ENCODE measurements at places on chromosomes 12 and 14. TPM values are rescaled to one million over a fixed set of nuclear protein-coding genes. Genes with fewer than 3 reads are reported as not detected.

The SLC6A13 gene
- polyA plus RNA-seq, result 0.10 TPM

GRCh38 chr12:39372929-39373328 is 70.0 kb downstream of the KIF21A start:
- DNase-seq, result no peak

DNA sequence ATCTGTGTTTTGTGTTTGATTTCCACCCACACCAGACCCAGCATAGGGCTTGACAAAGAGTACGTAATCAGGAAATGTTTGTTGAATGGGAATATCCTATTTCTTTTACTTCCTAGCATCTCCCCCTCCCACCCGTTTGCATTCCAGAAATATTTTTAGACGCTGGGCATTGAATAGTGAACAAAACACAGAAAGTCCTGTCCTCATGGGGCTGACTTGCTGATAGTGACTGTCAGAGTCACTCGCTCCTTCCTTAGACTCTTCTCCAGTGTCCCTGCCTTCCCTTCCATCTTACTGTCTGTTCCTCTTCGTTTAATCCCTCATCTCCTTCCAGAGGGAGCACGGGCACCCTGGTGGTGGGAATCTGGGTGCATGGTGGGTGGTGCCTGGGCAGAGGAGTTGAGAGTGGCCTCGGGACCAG is 53.6 kb downstream of the SLC25A47 start:
- DNase-seq, result peak; percentile 23

The CEBPE gene
- polyA plus RNA-seq, result not detected

The FSCB gene
- not detected for polyA plus RNA-seq

DNA sequence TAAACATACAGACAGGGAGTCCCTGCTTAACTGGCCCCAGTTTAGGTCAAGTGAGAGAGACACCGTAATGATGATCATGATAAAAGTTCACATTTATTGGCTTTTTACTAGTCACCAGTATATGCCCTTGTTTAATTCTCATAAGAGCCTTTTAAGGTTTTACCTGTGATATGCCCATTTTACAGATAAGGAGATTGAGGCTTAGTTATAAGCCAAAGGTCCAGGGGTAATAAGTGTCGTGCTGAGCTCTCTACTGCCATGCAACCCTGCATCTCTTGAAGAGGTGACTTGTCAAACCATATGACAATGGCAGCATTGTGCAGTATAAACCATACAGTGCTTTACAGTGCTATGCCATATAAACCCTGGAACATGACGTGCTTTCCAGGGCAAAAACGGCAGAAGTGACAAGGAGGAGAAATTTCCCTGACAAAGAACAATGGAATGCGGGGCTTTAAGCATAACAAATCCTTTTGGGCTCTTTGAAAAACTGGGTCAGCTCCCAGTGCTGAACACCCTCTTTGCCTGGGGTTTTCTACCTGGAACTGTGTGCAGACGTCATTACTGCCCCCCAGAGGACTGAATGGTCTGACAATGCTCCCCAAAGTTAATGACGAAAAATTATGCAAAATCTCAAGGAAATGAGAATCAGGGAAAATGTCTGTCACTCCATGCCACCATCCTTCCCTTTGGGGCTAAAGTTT is 59.7 kb upstream of the C14orf132 start:
- DNase-seq, result no peak

DNA sequence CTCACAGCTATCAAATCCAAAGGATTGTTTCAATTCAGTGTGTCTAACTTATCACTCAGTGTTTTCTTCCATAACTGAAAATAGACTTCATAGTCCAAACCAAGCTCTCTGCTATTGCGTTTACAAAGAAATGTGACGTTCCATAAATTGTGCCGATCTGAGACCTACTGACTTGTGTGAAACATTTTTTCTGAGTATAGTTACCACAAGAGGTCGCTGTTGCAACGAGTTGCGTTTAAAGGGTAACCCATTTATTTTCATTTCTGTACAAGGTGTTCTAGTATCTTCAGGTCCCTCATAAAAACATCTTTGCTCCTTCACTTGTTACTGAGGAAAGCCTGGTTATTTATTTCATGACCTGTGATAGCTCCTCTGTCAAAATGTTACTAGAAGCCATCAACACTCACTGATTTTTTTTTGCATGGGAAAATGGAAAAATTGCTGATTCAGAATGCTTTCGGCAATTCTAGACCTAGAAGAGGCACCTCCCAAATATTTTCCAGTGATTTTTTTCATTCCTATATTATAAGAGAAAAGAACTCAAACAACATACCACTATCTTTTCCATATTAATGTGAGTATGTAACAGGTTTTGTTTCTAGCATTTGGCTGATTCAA is 60.9 kb upstream of the OR4E1 start:
- DNase-seq, result peak; percentile 39

DNA sequence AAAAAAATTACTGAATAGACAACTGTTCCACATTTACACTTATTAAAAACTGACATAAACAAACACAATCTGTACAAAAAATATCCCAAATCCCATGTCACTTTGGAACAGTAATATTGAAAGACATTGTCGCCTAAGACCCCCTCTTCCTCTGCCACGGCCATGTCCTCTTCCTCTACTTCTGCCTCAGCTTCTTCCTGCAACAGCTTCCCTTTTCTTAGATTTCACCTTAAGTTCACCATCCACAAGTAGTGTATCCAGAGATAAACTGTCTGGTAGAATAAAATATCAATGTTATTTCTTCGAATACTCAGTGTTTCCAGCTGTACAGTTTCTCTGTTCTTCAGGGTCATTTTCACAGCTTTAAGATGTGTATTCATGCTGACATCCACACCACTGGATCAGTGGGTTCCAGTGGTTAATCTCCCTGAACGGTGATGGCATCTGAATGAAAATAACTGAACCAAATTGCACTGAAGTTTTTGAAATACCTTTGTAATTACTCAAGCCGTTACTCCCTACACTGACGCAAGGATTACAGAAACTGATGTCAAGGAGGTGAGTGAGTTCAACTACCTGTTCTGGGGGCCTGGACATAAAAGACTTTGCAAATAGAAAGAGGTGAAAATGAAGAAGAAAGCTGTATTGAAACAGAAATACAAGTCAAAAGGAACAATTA is 208.5 kb downstream of the C12orf50 start:
- DNase-seq, result peak; percentile 74

DNA sequence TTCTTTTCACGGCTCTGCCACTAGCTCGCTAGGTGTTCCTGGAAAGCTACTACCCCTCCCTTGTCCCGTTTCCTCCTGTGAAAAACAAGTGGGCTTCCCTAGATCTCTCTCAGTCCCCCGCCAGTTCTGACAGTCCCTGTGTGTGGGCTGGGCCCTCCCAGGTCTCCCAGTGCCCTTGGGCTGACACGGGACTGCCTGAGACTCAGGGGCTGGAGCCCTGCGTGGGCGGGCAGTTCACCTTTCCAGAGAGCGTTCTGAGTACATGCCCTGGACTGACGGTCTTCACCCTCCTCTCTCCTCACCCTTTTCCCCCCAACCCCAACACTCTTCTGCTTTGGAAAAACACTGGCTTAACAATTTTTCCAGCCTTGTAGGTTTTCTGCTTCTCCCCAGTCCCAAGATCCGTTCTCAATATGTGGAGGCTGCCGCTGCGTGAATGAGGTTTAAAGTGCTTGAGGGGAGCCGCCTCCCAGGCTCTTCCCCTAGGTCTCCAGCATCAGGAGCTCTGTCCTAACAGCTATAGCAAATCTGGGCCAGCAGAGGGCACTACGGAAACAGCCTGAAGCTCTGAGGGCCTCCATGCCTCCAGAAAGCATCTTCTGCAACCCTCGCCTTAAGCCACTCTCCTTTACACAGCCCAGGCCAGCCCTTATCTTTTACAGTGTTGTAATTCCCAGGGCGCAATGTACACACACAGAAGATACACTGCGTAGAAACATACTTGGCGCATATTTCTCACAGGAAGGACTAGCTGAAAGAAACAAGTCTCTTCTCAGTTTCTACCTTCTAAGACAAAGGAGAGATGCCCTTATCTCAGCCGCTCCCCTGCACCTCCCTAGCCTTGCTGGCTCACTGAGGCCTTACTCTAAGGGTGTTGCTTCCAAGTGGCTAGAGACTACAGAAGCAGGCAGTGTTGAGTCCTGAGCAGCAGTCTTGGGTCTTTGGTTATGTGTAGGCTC is 10.4 kb upstream of the DCD start:
- peak; percentile 6 for DNase-seq

- no peak for DNase-seq
Observed at GRCh38 chr12:21655591-21655990, 2.1 kb downstream of the LDHB start.

The ERBB3 gene
- polyA plus RNA-seq, result 1.4 TPM

DNA sequence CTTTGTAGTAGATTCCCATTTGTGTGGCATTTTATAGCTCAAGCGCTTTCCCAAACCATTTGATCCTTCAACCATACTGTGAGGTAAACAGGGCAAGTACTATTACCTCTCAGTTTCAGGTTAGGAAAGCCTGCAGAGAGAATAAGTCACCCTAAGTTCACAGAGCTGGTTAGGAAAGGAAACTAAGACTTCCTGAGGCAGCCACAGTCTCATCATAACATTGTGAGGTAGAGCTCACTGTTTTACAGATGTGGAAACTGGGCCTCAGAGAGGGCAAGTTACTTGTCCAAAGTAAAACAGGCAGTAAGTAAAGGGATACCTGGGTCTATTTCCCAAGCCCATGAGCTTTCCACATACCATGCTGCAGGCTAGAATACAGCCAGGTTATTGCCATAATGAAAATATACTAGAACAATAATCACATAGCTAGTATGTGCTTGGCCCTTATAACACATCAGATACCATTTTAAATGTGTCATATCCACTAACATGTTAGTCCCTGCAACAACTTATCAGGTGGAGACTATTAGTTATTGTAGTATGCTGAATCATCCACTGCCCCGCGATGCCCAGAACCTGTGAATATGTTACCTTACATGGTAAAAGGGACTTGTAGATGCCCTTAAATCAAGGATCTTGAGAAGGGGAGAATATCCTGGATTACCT is 150.9 kb upstream of the GRIP1 start:
- DNase-seq, result no peak

The KRT80 gene
- polyA plus RNA-seq, result 3.4 TPM

The NOVA1 gene
- 2.0 TPM for polyA plus RNA-seq

GRCh38 chr12:124751654-124752355 is 111.9 kb downstream of the SCARB1 start:
- DNase-seq, result no peak

The MRPL52 gene
- polyA plus RNA-seq, result 33.1 TPM

The LRRIQ1 gene
- 0.05 TPM for polyA plus RNA-seq

The ATN1 gene
- 59.8 TPM for polyA plus RNA-seq

- DNase-seq, result no peak
Observed at GRCh38 chr14:24679248-24679961, 45.4 kb upstream of the GZMB start.

The CTSG gene
- not detected for polyA plus RNA-seq

The SLC17A8 gene
- not detected for polyA plus RNA-seq

DNA sequence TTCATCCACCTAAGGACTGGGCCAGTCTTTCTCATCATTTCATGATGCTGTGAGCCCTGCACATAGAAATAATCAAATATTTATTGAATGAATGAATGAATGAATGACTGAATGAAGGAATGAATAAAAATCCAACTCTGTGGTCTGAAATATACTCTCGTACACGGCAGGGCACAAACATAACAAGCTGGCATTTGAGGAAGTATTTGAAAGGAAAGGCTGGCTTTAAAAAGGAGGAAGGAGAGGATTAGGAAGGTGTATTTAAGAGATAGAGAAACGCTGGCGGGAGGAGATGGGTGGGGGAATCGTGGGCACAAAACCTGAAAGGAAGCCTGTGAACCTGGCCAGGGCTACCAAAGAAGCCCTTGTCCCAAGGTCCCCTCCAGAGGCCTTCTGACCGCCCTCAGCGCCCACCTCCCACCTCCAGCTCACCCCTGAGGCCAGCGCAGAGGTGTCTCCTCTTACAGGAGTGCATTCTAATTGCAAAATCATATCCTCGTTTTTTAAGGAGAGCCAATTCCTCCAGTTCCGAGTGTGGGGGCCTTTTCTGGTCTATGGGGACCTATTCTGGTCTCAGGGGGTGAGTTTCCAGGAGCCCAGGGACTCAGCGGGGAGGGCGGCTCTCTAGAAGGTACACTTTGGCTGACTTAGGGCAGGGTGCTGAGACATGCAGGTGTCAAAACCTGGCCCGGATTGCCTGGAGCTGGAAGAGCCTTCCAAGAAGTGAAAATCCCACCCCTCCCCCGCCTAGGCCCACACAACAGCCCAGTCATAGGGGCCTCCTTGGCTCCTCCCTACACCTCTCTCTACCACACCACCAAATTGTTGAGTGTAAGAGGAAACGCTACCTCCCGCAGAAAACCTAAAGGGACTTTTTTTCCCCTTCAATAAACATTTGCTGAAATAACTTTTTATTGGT is 8.7 kb upstream of the JDP2 start:
- DNase-seq, result no peak

GRCh38 chr14:54976316-54976715 is 50.6 kb downstream of the WDHD1 start:
- DNase-seq, result peak; percentile 82

DNA sequence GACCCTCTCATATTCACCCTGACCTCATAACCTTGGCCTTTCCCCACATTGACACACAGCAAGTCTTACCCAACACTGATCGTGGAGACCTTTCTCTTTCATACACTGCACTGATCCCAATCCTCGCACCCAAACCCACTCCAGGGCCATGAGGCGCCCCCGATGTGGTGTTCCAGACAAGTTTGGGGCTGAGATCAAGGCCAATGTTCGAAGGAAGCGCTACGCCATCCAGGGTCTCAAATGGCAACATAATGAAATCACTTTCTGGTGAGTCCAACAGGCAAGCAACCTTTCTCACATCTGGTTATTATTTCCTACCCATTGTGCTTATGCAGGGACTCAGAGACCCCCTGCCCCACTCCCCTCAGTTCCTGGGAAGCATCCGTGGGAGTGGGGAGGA is 5.4 kb downstream of the MMP14 start:
- no peak for DNase-seq

DNA sequence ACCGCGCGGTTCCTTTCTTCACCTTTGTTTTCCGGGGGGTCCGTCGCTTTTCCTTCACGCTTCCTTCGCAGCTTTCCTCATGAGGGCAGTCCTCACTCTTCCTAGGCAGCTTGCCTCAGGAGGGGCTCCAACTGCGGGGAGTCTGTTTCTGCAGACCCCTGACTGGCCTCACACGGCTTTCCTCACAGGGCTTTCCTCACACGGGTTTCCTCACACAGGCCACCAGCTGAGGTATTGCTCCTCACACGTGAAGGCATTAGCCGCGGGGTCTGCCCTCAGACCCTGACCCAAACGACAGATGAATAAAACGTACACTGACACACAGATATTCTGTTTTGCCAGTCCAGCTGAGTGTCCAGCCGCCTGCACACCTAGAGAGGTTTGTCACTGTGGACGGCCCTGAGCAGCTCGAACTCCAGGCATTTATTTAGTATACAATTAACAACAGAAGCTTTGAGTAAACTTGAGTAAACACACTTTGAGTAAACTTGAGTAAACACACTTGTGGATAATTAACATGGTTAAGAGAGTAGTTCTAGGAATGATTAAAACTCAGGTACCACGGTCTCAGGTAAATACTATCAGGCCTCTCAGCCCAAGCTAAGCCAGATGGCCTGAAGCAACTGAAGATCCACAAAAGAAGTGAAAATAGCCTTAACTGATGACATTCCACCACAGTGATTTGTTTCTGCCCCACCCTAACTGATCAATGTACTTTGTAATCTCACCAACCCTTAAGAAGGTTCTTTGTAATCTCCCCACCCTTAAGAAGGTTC is 16.1 kb upstream of the LYZ start:
- no peak for DNase-seq

Measured in IMR-90 (cell line).